Eye (tissue), 1 donor: ENCODE measurements at places on chromosomes 3 and 15.

- no peak for DNase-seq
Measured at GRCh38 chr3:18888819-18889218, 259.5 kb upstream of the KCNH8 start.

- no peak for DNase-seq
Measured at GRCh38 chr3:124552224-124552623, 178.0 kb upstream of the UMPS start.

DNA sequence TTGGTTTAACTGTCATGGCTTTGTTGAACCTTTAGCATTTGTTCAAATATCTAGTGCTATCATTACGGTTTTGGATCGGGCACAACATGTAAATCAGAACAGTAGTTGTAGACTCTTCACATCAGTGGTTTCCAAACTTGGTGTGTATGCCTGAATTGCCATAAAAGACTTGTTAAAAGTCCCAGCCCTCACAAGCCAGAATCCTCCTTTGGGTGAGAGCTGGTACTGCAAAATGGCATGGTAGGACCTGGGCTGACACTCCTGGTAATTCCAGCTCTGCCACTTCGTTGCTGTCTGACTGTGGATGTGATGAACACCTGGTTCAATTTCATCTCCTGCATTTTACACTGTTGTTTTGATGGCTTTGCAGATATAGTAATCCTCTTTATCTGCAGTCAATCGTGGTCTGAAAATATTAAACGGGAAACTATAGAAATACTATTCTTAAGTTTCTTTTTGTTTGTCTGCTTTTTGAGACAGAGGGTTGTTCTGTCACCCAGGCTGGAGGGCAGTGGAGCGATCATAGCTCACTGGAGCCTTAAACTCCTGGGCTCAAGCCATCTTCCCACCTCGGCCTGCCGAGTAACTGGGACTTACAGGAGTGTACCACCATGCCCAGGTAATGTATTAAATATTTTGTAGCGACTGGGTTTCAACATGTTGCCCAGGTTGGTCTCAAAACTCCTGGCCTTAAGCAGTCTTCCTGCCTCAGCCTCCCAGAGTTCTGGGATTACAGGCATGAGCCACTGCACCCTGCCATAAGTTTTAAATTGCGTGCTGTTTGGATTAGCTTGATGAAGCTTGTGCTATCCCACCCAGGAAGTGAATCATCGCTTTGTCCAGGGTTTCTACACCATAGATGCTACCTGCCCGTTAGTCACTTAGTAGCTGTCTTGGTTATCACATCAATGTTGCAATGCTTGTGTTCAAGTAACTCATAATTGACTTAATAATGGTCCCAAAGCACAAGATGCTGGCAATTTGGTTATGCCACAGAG is 61.6 kb downstream of the RAB7A start:
- no peak for DNase-seq

- no peak for DNase-seq
Measured at GRCh38 chr15:56808160-56808559, 74.9 kb upstream of the ZNF280D start.

DNA sequence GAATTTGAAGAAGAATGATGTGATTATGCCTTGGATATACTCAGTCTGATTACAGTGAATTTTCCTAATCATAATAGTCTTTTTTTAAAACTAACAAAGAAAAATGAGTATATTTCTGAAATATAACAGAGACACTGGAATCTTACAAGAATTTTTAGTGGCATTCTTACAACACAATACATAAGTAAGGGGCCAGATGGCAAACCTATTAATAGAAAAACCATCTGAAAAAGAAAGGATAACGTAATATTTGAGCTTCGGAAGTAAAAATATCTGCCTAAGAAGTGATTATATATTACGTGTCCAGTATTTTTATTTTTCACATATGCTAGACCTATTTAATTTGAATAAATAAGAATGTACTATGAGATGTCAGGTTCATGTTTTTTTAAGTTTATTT is 452.8 kb downstream of the NAALADL2 start:
- no peak for DNase-seq

DNA sequence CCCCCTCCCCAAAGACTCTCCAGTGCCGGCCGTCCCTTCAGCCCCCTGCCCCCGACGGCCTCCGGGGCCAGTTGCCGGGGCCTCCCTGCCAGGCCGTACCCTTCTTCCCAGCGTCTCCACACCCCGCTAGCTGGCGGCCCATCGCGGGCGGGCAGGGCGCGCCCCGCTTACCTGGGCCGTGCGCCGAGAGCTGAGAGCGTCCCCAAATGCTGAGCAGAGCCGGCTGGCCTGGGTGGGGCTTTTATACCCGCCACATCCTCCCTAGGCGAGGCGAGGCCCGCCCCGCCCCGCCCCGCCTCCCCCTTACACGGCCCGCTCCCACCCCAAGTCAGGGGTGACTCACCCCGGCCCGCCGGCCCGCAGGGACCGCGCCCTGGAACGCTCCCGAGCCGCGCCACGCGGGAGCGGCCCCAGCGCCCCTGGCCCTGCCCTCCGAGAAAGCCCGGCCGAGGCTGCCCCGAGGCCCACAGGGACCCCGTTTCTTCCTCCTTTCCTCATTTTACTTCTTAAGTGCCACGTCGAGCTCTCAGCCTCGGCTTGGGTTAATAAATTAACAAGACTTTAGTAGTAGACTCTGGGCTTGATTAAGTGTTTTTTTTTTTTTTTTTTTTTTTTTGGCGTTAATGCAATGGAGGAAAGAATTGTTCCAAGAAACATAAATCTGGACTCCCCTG is at the start of gene ANXA2:
Gene ANXA2, minus strand, starts transcription at position 215 of the 674 bp plus-strand sequence. CDS start 11,911 bp downstream, outside the sequence.
- peak; percentile 89 for DNase-seq

DNA sequence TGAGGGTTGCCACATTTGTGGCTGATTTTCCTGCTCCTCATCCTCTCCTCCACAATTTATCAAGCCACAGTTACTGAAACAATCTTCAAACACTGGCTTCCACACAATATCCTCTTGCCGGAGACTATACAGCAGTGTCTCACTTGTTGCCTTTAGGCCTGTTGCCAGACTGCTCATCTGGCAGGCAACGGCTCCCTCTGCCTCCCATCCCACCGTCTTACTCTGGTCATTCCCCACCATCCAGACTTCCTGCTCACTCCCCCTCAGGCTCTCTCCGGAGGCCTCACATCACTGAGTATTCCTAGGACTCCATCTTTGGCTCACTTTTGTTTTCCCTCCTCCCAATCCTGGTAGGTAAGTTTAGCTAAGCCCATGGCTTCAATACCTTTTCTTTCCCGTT is 301.9 kb downstream of the IL20RB start:
- DNase-seq, result no peak

DNA sequence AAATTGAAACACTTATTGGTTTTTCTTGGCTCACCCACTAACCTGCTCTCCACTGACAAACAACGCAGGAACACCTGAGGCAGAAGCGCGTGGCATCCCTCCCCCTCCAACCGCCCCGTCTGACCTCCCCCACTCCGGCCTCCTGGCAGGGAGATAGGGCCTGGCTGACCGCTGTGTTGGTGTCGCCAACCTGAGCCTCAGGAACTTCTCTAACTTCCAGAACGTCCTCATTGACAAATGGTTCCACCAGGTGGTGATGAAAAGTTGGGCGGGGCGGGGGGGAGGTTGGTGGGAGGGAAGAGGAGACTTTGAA is 22.8 kb downstream of the IL17RD start:
- DNase-seq, result no peak
